ENCODE measurements at places on chromosomes 4 and X. TPM values are rescaled to one million over a fixed set of nuclear protein-coding genes. Genes with fewer than 3 reads are reported as not detected.

The MAGEB2 gene
- 0.46 TPM for total RNA-seq

- no peak for DNase-seq
Measured at GRCh38 chrX:19075754-19076153, 46.5 kb downstream of the ADGRG2 start.

DNA sequence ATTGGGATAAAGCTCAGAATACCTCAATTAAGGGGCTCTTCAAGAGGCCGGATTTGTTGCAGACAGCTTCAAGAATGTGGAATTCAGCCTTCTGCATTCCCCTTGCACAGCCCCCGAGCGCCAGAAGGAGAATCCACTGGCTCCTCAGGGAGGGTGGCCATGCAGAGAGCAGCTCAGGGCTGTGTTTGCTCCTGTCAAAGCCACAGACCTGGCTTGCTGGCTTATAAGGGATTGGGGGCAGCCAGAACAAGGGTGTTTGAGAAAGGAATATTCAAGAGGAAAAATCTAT is 36.8 kb downstream of the ING2 start:
- no peak for DNase-seq

DNA sequence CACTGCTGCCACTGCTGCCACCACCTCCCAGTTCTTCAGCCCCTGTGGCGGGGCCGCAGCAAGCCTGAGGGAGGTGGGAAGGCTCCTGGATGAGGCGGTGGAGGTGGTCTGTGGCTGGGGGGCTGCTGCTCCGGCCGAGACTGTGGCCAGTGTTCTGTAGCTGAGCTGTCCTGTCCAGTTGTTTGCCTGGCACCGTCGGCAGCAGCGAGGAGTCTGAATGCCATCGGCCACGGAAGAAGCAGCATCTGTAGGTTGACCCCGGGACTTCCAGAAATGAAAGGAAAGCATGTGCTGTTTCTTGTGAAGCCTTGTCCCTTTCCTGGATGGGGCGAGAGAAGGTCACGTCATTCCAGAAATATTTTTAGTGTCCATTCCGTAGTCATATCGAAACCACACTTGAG is 3.3 kb downstream of the C4orf54 start:
- DNase-seq: no peak

GRCh38 chr4:25842229-25842845 is 20.5 kb downstream of the SEL1L3 start:
- DNase-seq: no peak

Data from H4 (cell line).